ENCODE measurements at places on chromosomes 6 and 20. TPM values are rescaled to one million over a fixed set of nuclear protein-coding genes. Genes with fewer than 3 reads are reported as not detected.

DNA sequence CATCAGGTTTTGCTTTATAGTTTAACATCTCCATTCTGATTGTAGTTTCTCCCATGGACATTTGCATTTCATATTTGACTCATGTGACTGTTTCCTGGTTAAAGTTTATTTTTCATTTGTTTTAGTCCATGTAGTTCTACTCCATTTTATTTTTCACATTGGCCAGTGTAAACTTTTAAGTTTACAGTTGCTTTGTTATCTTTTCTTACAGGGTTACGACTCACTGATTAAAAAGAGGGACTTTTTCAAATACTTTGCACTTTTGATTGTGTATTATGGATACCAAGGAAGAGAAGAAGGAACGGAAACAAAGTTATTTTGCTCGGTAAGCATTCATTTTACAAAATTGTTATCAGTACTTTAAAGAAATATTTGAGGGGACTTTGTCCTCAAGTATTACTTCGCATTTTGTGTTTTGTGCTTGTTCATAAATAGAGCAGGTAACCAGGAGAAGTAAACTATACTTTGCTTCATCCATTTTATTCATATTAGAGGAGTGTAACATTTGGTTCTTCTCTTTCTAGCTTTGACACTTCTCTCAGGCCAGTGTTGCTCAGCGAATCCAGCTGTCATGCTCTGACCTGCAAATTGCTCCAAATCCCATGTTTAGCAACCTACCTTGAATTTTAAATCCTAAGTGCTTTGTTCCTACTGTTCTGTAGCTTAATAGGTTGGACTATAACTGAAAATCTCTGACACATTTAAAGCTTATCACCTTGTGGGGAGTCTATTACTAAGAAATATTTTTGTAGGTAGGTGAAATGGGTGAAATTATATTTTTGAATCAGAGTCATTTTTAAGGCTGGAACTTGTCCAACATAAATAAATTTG, 24.5 kb downstream of the NCOA7 start:
- H3K4me1 ChIP-seq = no peaks in the 10 kb centered on the region
- H3K4me3 ChIP-seq = no peak overlapping the region
- no peak overlapping the region for H3K27ac ChIP-seq
- DNase-seq = no peak
- no peaks in the 10 kb centered on the region for H3K27me3 ChIP-seq

TMEM217 gene
- total RNA-seq = 6.6 TPM

LSM14B gene
- 36.4 TPM for total RNA-seq

DNA sequence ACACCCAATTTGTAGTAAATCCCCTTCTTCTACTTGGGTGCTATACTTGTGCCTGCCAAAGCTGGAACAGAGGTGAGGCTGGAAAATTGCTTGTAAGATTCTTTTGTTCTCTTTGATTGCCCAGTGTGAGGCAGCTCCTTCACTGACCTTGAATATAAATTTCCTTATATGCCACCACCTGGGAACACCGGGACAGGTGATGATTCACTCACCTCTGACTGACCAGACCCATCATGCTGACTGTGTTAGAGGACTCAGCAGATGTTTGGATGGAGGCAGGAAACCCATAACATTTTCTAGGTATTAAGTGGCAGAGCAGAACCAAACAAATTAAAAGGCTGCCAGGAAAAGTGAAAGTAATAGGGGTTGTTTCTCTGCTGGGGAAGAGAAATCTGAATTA, 120.9 kb downstream of the GRM1 start:
- no peaks in the 10 kb centered on the region for H3K27me3 ChIP-seq
- H3K36me3 ChIP-seq = no peaks in the 10 kb centered on the region
- no peaks in the 10 kb centered on the region for H3K4me1 ChIP-seq
- H3K27ac ChIP-seq = no peak overlapping the region
- no peak for DNase-seq

GRCh38 chr6:34300332-34300751, 51.5 kb upstream of the SMIM29 start:
- no peaks in the 10 kb centered on the region for H3K27me3 ChIP-seq
- peaks cover 5% of the 10 kb centered on the region for H3K36me3 ChIP-seq
- DNase-seq = no peak
- peaks cover 4% of the 10 kb centered on the region for H3K4me1 ChIP-seq
- no peak overlapping the region for H3K27ac ChIP-seq

DNA sequence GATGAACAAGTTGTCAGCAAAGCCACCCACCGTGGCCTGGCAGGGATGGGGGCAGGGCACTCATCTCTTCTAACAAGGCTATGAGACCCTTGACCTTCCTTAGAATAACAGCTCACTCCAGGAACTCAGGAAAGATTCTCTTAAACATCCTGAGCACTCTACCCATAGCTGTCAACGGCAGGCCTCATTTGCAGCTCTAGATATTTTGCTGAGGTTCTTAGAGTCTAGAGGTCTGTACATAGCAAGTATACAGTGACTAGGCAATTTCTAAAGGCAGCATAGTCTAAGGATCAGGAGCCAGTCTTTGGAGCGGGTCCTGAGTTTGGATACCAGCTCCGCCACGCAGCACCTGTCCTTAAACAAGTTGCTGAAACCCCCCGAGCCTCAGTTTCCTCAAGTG, 11.7 kb downstream of the TRERF1 start:
- peaks cover 43% of the 10 kb centered on the region for H3K4me1 ChIP-seq
- no peaks in the 10 kb centered on the region for H3K27me3 ChIP-seq
- H3K4me3 ChIP-seq = no peak overlapping the region
- no peaks in the 10 kb centered on the region for H3K36me3 ChIP-seq

DNA sequence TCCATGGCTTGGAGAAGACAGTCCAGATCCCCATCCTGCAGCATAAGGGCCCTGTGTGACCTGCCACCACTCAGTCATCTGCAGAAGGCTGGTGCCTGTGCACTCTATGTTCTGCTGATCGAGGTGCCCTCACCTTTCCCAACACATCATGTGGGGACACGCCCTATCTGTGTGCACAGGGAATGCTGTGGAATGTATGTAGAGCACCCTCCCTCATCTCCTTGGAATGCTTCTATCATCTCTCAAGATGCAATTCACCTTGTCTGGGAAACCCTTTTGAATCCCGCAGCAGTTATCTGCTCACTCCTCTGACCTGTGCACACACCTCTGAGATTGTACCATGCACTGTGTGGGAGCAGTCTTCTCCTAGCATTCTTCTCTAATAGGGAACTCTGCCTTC, 207.2 kb upstream of the SSTR4 start:
- no peak overlapping the region for H3K27ac ChIP-seq
- no peak overlapping the region for H3K4me3 ChIP-seq
- H3K27me3 ChIP-seq = no peaks in the 10 kb centered on the region
- no peaks in the 10 kb centered on the region for H3K36me3 ChIP-seq
- DNase-seq = no peak

- no peak overlapping the region for H3K4me3 ChIP-seq
- H3K36me3 ChIP-seq = no peaks in the 10 kb centered on the region
- H3K27me3 ChIP-seq = no peaks in the 10 kb centered on the region
- no peaks in the 10 kb centered on the region for H3K4me1 ChIP-seq
Measured at GRCh38 chr20:54025251-54025771, 45.1 kb downstream of the BCAS1 start.

DNA sequence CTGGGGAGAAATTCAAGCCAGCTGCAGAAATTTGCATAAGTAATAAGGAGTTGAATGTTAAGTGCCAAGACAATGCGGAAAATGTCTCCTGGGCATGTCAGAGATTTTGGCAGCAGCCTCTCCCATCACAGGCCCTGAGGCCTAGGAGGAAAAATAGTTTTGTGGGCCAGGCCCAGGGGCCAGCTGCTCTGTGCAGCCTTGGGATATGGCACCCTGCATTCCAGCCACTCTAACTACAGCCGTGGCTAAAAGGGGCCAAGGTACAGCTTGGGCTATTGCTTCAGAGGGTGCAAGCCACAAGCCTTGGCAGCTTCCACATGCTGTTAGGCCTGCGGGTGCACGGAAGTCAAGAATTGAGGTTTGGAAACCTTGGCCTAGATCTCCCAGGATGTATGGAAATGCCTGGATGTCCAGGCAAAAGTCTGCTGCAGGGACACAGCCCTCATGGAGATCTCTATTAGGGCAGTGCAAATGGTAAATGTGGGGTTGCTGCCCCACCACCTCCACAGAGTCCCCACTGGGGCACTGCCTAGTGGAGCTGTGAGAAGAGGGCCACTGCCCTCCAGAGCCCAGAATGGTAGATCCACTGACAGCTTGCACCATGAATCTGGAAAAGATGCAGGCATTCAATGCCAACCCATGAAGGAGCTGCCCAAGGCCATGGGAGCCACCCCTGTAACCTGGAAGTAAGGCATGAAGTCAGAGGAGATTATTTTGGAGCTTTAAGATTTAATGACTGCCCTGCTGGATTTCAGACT, 126.5 kb downstream of the DTNBP1 start:
- H3K27me3 ChIP-seq = no peaks in the 10 kb centered on the region
- no peak overlapping the region for H3K4me3 ChIP-seq
- H3K27ac ChIP-seq = no peak overlapping the region
- no peak for DNase-seq

- no peak within 1 kb of the TSS for H3K4me3 ChIP-seq
- DNase-seq = peak; percentile 36
- peaks cover 18% of the 10 kb centered on the region for H3K4me1 ChIP-seq
- no peaks in the 10 kb centered on the region for H3K36me3 ChIP-seq
- no peak within 1 kb of the TSS for H3K27ac ChIP-seq
Measured at GRCh38 chr20:2692036-2692885, at the start of gene EBF4. TSS of gene EBF4 (plus strand) at chr20:2692780. CDS start at chr20:2693646, 866 bp downstream.

NHLRC1 gene
- 0.24 TPM for total RNA-seq

DNA sequence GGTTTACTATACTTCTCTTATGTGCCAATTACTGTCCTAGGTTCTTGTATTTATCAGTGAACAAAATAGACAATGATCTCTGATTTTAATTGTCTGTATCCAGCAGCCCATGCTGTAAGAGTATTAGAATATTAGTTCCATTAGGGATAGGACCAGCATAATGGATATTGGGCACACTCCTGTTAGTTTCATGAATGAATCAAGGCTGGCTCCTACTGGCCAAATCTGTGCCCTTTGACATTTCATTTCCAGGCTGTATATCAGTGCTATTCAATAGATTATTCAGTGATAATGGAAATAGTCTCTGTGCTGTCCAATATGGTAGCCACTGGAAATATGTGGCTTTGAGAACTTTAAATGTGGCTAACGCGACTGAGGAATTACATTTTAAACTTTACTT, 1007.9 kb upstream of the FLRT3 start:
- no peak for DNase-seq
- H3K36me3 ChIP-seq = no peaks in the 10 kb centered on the region
- H3K27ac ChIP-seq = no peak overlapping the region
- no peaks in the 10 kb centered on the region for H3K4me1 ChIP-seq

DNA sequence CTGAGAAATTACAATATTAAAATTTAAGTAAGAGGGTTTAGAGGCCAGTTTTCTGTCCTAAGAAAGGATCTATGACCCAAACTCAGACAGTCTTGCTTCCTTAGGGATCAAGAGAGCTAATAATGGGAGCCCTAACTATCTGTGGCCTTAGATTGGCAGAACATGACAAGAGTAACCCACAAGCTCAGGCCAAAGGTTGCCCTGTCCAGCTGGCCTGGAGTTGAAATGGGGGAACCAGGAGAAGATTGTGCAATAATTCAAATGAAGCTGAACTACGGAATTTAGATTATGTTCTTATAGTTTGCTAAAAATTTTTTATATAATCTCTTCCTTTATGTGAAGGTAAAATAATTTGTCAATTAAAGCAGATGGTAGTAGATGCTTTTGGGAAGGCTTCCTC, 26.4 kb downstream of the LAMA4 start:
- H3K27ac ChIP-seq = no peak overlapping the region
- no peak for DNase-seq
- H3K4me1 ChIP-seq = no peaks in the 10 kb centered on the region
- H3K4me3 ChIP-seq = no peak overlapping the region
- no peaks in the 10 kb centered on the region for H3K27me3 ChIP-seq

- peaks cover 12% of the 10 kb centered on the region for H3K36me3 ChIP-seq
- peak overlapping the region; percentile 83 for H3K27ac ChIP-seq
- H3K4me3 ChIP-seq = peak overlapping the region; percentile 20
- peak; percentile 53 for DNase-seq
Measured at GRCh38 chr20:51400051-51400926, 142.2 kb downstream of the NFATC2 start.

NCOA6 gene
- total RNA-seq = 23.1 TPM

- no peak overlapping the region for H3K4me3 ChIP-seq
- no peaks in the 10 kb centered on the region for H3K36me3 ChIP-seq
- peak; percentile 69 for DNase-seq
- peaks cover 36% of the 10 kb centered on the region for H3K4me1 ChIP-seq
- no peaks in the 10 kb centered on the region for H3K27me3 ChIP-seq
Measured at GRCh38 chr6:11236076-11236750, 3.7 kb upstream of the NEDD9 start.

DUSP15 gene
- total RNA-seq = not detected

DNA sequence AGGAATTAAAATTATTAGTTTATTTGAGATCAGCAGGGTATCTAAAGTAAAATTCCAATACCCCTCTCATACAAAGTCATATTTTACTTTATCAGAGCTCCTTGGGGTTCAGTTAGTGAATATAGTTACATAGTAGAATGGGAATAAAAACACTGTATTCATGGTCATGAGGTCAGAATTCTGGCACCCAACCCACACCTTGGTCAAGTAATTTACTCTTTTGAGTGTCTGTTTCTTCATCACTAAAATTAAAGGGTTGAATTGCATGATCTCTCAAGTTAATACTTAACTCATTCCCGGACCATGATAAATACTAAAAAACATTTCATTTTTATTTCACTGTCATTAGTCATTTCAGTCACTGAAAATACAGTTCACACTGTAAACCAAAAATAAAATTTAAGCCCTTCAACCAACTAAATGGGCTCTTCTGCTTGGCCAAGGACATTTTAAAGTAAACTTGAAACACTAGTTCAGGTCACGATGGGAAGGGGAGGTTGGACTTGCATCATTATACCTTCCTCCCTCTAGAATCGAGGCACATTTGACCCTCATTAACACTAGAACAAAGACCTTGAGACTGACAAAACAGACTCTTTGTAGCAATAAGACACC, 21.1 kb upstream of the HLA-DRB1 start:
- DNase-seq = no peak
- H3K4me3 ChIP-seq = no peak overlapping the region
- no peaks in the 10 kb centered on the region for H3K27me3 ChIP-seq
- H3K4me1 ChIP-seq = peaks cover 8% of the 10 kb centered on the region
- H3K36me3 ChIP-seq = no peaks in the 10 kb centered on the region

FOXP4 gene
- 22.2 TPM for total RNA-seq

C6orf15 gene
- total RNA-seq = not detected

DNA sequence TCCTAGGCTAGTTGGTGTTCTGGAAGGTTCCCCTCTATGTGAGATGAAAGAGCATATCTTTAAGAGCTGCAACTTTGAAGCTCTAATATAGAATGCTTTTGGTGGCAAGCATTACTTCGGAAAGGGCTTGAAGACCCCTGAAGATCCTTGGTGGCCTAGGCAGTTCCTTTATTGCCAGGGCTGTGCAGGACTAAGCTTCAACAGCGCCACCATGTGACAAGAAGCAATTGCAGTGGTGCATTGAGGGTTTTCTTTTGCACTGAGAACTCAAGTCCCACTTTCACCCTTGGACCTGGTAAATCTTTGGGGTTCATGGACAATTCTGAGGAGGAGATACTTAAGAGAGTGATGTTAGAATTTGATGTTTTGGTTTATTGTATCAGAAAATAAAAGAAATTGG, 237.4 kb upstream of the GMDS start:
- no peak for DNase-seq
- H3K27ac ChIP-seq = no peak overlapping the region
- no peaks in the 10 kb centered on the region for H3K27me3 ChIP-seq
- no peaks in the 10 kb centered on the region for H3K36me3 ChIP-seq
- no peak overlapping the region for H3K4me3 ChIP-seq
- H3K4me1 ChIP-seq = no peaks in the 10 kb centered on the region

GRCh38 chr20:45344168-45344860, 3.9 kb downstream of the SDC4 start:
- no peak overlapping the region for H3K27ac ChIP-seq
- DNase-seq = no peak
- no peaks in the 10 kb centered on the region for H3K27me3 ChIP-seq
